LoVo (cell line): ENCODE measurements at places on chromosomes 2 and 18.

DNA sequence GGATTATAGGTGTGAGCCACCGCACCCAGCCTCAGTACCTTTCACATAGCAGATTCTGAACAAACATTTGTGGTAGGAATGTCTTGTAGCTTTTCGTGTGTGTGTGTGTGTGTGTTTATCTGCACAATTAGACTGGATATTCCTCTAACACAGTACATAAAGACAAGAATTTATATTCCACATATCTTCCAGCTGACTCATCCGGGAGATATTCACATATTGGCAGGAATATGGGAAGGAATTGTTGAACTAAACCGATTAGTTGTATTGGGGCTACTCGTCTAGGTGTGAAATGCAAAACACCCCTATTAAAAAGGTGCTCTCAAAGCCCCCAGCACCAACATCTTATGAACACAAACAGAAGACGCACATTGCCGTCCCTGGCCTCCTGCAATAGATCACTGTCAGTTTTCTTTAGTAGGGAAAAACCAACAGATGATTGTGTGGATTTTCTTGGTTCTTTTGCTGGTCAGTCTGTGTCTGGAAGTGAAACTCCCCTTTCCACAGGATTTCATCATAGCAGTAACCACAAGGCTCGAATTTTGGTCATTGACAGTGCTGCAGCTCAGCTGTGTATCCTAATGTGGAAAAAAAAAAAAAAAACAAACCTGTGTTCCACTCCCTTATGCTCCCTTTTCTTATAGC lies 208.5 kb upstream of the ACVR2A start:
- DNase-seq, result peak; percentile 9

- no peak for DNase-seq
These were observed 97.8 kb upstream of the CELF4 start for GRCh38 chr18:37663446-37663845.

GRCh38 chr18:7303316-7304060 lies 72.6 kb downstream of the LRRC30 start:
- no peak for DNase-seq

- no peak for DNase-seq
These were observed 115.3 kb upstream of the SCN7A start for GRCh38 chr2:166609183-166609959.

DNA sequence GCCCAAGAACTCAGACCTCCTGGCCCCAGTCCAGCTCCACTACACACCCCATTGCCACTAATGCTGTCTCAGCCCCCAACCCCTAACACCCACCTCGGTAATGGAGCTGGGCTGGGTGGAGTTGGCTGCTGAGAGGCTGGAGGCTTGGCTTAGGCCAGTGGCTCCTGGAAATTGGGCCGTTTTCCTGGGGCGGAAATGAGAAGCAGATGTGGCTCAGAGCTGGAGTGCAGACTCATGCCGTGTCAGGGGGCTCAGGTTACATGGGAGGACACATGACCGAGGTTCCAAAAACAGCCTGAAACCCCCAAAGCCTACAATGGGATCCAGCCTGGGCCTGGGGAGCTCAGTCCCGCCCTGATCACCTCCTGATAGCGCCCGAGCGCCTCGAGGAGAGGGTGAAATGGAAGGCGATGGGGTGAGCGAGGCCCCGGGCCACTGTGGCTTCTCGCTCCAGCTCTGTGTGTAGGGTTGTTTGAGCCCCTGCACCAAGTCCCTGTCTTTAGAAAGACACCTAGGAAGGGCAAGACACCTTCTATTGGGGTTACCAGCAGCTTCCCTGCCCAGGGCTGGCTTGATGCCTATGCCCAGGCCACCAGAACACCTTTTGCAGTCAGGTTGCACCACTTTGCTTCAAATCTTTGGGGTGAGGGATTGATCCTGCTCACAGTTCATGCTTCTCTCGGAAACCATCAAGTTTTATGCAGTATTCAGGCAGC lies 175.7 kb upstream of the HAAO start:
- no peak for DNase-seq
